T-helper 1 cell (primary cell): ENCODE measurements at places on chromosomes 7 and 10.

DNA sequence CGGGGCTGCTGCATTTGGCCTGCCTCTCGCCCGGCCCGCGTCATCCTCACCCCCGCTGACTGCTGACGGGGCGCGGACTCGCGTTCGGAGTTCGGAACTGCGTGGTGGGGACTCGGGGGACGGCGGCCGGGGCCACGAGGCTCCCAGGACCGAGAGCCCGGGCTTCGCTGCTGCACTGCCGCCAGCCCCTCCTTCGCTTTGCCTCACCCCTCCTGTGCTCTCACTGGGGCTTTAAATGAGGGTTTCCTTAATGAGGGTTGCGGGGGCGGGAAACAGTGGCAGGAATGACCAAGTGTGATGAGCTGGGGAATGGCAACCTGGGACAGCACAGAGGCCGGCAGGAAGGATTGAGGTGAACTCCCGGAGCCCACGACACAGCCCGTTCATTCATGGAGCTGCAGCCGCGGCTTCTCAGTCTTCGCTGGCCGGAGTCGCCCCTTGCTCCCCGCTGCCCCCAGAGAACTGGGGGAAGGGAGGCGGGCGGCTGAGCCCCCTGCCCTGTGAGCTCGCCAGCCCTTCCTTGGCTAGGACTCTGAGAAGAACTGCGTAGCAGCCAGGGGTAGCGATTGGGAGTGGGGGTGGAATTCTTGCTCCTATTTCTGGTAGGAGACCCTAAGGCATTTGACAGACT, 1.5 kb upstream of the LRRC4 start:
- no peak for DNase-seq

DNA sequence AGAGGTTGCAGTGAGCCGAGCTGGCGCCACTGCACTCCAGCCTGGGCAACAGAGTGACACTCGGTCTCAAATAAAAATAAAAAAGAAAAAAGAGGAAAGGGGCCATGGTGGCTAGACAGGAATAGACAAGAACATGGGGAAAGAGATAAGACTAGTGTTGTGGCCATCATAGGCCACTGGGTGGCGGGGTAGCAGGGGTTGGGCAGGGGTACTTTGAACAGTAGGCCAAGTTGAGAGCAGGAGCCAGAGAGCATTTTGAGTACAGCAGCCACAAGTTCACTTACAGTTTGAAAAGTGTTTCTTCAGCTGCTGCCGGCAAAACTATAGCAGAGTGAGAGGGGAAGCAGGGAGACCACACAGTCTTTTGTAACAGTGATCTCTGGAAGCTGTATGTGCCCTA, 656.0 kb downstream of the CNTNAP2 start:
- DNase-seq = no peak

DNA sequence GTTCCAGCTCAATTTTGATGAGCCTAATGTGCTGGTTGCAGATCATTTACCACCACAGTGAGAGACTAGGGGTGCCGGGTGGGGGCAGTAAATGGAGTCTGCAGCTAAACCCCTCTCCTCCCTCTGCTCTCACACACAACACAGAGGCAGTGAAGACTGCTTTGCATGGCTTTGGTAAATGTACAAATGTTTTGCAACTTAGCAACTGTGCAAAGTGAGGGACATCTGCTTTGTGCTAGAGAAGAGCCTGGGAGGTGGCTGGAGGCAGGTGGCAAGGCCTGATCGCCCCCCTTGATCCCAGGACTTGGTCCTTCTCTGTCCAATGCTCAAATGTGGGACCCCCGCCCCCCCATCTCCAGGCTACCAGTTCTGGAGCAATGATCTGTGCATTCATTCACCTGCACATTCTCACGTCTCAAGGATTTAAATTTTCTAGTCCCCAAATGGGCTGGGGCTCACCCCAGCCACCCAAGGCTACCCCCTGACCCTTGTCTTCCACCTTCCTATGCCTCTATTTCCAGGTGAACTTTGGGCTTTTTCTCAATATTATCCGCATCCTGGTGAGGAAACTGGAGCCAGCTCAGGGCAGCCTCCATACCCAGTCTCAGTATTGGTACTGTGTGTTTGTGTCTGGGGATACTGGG, 11.6 kb downstream of the GHRHR start:
- DNase-seq = no peak

- no peak for DNase-seq
Measured at GRCh38 chr7:97680622-97681021, 51.3 kb upstream of the TAC1 start.

DNA sequence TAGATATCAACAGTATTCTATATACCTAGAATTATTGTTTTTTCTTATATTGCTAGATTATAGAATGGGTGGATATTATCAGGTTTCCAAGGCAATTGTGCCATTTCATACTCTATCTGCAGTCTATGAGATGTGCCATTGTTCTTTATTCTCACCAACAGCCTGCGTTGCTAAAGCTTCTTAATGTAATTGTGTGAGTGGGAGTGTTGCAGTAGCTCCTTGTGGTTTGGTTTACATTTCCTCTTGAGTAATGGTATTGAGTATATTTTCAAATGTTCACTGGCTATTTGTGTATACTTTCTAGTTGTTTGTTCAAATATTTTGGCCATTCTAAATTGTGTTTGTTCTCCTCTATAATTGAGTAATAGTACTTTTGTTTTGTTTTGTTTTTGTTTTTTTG, 199.2 kb downstream of the TFEC start:
- DNase-seq = no peak

DNA sequence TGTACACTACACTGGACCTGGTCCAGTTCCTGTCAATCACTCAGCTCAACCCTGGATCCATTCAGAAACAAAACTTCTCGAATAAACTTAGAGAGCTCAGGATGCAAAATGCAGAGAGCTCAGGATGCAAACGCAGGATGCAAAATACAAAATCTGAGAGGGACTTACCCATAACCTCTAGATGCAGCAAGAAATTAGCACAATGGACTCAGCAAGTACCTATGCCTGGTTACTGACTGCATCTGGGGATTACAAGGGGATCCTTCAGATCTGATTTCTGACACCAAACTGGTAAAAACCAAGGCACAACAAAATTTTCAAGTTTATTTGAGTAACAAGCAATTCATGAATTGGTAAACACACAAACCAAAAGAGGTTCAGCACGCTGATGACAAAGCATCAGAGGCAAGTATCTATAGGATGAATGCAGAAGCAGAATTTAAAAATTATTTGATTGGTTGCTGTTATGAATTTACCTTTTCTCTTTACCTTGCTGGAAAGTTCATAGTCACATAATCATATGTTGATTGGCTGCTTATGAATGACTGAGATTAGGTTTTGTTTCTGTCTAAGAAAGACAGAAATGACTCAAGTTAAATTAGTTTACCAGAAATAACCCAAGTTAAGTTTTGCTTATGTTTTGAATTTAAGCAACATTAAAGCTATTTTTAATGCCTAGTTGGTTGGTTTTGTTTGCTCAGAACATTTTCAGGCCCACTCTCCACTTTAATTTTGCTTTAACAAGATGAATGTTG, 11.4 kb downstream of the GIMAP6 start:
- DNase-seq = no peak

DNA sequence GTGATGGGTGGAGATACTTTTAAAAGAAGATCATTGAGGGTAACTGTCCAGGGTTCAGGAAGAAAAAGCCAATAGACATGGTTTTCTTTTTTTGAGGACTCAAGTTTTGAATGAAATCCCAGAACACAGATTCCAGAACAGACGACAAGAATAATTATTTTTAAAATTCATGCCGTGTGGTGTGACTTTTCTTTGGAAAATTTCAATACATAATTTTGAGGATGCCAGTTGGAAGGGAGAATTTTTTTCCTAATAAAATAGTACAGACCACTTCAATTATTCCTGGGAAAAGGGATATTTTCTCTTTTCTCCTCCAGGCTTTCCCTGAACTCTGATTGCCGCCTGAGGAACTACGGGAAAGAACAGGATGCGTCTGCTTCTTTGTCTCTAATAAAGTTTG, 951.4 kb downstream of the KCNMA1 start:
- DNase-seq = no peak

DNA sequence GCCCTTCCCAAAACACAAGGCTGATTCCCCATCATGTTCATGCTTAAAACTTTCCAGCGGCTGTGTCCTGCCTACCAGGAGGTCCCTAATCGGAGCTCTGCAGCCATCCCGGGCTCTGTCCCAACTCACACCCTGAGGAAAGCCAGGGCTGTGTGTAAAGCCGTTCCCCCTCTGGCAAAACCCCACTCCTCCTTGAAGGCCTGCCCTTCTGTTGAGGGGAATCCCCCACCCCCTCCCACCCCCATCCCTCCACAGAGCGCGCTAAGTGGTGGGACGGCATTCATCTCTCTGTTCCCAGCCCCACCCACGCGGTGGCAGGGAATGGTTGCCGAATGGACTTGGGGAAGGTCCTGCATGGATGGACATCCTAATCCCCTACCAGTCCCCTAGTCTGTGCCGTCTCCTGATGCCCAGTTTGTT, 667 bp upstream of the TMEM120A start:
- no peak for DNase-seq

DNA sequence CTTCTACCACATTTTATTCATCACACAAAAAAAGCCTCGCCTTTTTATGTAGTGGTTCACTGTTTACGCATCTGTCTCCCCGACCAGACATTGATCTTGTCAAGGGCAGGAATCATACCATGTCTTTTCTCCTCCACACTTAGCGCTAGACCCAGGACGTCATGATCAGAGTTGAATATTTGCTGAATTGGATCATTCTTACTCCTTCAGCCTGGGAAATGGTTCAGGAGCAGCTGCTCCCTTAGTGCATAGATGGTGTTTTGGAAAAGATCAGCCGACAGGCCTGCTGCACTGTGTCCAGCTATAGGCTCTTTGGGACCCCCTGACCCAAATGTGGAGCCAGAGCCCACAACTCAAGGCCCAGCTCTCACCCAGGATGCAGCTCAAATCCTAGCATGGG, 249.1 kb upstream of the TMEM72 start:
- no peak for DNase-seq

GRCh38 chr10:103765981-103766380, 89.4 kb downstream of the SH3PXD2A start:
- DNase-seq = peak; percentile 86

DNA sequence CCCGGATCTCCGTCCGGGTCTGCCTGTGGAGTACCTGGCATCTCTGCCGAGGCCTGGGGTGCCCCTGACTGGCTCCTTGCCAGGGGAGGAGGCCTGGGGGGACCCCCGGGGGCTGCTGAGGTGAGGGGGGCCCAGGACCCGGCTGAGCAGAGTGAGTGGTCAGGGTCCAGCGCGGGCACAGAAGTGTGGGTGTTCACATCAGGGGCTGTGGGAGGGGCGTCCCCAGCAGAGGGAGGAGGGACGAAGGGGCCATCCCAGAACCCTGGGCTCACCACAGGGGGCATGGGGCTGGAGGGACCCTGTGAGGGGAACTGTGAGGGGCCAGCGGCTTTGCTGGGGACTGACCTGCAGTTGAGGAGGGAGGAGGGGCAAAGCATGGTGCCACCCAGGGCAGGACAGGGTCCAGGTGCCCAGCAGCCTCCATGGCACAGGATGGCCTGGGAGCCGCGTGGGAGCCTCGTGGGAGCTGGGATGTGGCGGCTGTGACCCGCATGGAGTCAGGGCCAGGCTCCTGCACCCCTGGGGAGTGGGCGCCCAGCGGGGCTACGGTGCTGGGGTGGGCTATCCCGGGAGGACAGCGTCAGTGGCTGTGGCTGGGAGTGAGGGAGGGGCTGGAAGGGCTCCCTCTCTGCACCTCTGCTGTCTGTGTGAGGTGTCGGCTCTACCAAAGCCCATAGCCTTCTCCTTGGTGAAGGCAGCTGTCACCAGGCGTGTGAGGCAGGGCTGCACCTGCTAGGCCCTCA, 91.2 kb downstream of the DNAJB6 start:
- no peak for DNase-seq

DNA sequence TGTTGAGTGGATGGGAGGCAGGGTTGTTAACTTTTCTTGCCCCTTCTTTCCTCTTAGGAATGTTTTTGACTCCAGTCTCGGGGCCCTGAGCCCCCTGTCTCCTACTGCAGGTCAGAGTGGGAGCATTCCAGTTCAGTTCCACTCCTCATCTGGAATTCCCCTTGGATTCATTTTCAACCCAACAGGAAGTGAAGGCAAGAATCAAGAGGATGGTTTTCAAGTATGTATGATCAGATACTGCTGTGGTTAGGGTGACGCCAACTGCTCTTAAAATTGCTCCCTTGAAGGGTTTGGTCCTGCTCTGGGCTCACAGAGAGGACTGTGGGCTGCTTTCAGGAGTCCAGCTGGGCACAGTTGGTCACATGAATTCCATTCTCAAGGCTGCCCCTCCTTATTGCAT, 22.0 kb downstream of the VWA2 start:
- no peak for DNase-seq

- no peak for DNase-seq
Measured at GRCh38 chr7:135167365-135167917, 3.1 kb downstream of the CYREN start.

GRCh38 chr7:7761340-7761973, 43.0 kb upstream of the RPA3 start:
- DNase-seq = no peak

- no peak for DNase-seq
Measured at GRCh38 chr7:41816111-41816510, 113.2 kb upstream of the INHBA start.

GRCh38 chr7:92766461-92767003, 69.8 kb downstream of the CDK6 start:
- DNase-seq = no peak

GRCh38 chr7:143931739-143932138, 3.3 kb upstream of the OR2F2 start:
- DNase-seq = no peak

GRCh38 chr10:46248651-46249146, 38.1 kb upstream of the ANTXRL start:
- no peak for DNase-seq

GRCh38 chr10:70317272-70317942, 33.6 kb upstream of the NPFFR1 start:
- DNase-seq = no peak

GRCh38 chr10:37758074-37758473, 99.3 kb downstream of the ZNF248 start:
- DNase-seq = no peak

DNA sequence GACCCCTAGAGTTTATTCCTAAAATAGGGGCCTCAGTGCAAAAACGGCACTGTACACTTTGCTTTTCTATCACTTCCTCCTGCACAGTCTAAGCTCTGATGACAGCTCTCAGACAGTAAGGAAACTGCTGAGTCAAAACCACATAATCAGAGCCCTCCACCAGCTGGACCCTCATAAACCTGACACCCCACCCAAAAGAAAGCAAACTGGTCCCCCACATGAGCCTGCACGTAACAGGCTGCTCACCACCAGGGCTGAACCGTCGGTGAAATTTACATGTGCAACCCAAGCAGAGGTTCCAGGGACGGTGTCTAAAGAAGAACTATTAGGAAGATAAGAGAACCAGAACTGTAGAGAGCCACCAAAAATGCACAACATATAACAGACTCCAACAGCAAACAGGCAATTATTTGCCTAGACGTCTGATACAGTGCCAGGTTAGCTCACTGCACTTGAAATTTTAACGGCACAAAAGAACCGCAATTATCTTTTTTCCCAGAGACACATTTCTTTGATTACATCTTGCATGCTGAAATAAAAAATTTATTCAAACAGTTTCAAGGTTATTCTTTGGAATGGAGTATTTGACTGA, 19.6 kb downstream of the SGMS1 start:
- no peak for DNase-seq

DNA sequence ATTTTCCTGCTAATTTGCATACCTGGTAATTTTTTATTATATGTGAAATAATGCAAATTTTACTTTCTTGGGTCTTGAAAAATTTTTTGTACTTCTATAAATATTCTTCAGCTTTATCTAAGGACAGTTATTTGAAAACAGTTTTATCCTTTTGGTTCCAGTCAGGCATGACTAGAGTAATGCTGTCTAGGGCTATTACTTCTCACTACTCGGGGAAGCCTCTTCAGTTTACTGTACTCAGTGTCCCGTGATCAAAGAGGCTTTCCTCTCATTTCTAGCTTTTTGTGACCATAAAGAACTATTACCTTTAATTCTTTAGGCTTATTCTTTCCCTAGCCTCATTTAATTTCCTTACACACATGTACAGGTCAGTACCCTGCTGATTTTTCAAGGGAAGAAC, 153.8 kb upstream of the HDAC9 start:
- DNase-seq = no peak
